Gastroesophageal sphincter (tissue), 4 donors: ENCODE measurements at places on chromosomes 5 and 9.
A peak's percentile ranks its signal among the peaks of the same experiment; 100 is the strongest.

GRCh38 chr5:81853030-81853357 is 102.1 kb upstream of the SSBP2 start:
- no peak for ATAC-seq

- ATAC-seq: peak; percentile 31
Measured at GRCh38 chr5:134070725-134071613, 43.5 kb upstream of the TCF7 start.

DNA sequence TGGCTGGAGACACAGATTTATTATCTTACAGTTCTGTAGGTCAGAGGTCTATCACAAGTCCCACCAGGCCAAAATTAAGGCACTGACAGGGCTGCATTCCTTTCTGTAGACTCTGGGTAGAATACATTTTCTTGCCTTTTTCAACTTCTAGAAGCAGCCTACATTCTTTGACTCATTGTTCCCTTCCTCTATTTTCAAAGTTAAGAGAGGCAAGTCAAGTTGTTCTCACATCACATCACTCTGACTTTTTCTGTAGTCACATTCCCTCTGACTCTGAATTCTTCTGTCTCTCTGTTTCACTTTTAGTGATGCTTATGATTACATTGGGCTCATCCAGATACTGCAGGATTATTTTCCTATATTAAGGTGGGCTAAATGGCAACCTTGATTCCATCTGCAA is 119.0 kb downstream of the MELK start:
- no peak for ATAC-seq

GRCh38 chr5:137188566-137188965 is 310.6 kb downstream of the SPOCK1 start:
- no peak for ATAC-seq

DNA sequence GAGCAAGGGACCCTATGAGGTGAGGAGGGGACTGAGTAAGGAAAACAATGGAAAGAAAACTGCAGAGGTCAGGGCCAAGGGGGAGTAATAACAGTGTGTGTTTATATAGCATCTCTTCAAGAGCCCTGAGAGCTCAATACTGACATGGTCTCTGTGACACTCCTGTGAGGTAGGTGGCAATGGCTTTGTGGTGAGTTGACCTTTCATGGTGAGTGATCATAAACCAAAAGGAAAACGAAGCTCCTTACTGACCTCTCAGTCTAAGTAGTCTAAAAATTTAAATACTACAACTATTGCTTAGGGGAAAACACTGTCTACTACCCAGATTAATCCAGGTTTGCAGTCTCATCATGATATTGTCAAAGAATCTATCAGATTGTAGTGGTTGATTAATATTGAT is 130.9 kb downstream of the SNCAIP start:
- ATAC-seq: no peak

- ATAC-seq: no peak
Measured at GRCh38 chr5:179272326-179273072, 72.8 kb downstream of the ADAMTS2 start.

GRCh38 chr5:11046160-11046559 is 285.1 kb upstream of the DAP start:
- ATAC-seq: no peak

DNA sequence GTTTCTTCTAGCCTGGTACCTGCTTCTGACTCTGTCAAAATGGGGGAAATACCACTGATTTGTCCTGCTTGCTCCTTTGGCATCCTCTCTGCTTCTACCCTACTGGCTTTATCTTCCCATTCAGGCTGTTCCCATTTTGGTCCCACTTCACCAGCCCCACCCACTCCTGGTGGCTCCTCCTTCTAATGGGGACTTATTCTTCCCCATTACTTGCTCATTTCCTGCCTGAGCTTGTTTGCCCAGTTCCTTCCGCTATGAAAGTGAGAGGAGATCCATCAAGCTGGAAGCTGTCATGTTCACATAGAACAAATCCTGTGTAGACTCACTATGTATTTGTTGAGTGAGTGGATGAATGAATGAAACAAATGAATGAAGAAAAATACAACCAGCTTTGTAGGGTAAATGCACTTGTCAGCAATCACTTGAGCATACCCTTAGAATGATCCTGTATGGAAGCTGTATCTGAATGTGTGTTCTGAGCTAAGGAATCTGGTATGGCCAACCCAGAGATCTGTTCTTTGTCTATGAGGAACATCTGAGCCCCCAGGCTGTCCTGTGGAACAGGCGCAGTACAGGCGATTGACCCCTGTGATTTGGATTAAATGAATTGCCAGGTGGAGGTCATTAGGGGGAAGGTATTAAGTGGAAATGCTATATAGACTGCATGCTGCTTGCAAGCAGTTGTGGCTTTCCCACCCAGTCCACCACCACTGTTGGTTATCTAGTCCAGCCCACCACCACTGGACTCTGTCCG is 89.5 kb downstream of the APBA1 start:
- no peak for ATAC-seq

DNA sequence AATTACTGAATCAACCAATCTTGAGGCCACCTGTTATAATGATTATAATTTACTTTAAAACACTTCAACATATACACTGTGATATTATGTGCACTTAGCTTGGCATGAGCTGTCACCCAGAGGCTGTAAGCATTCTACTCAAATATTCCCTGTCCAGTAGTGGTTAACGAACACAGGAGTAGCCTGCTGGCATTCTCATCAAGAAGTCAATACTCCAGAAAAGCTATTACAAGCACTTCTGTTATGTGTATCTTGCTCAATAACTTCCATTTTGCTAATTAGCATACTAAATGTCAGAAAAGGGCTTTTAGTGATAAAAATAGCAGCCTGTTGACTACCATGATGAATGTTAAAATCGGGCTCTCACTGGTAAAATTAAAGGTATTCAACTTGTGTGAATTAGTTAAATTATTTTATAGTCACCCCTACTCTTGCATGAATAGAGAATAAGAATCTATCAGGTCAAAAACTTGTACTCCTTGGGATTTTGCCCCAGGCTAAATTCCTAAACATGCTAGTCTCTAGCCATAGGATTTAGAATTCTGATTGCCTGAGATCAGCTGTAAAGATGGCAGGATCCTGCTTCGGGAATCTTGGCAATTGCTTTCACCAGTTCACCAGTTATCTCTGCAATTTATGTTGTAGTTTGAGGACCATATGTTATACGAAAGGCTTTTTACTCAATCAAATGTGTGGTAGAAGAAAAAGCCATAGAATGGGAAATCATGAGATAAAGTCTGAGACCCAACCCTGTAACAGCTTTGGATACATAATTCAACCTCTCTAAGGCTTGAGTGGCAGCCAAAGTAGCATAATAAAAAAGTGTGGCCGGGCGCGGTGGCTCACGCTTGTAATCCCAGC is 43.4 kb upstream of the PAM start:
- no peak for ATAC-seq

DNA sequence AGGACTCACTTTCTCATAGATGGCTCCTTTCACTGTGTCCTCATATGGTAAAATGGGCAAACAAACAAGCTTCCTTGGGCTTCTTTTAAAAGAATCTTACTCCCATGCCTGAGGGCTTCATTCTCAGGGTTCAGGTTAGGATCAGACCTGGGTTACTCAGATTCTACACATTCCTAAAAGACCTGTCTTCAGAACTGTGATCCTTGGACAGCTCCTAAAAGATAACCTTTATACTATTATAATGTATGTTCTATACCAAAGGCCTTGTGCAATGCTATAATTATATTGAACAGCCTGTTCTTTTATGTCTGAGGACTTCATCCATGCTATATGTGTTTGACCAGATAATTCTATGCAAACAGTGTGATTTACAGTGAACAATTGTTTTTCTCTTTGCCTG is 264.4 kb upstream of the CDH10 start:
- ATAC-seq: no peak

DNA sequence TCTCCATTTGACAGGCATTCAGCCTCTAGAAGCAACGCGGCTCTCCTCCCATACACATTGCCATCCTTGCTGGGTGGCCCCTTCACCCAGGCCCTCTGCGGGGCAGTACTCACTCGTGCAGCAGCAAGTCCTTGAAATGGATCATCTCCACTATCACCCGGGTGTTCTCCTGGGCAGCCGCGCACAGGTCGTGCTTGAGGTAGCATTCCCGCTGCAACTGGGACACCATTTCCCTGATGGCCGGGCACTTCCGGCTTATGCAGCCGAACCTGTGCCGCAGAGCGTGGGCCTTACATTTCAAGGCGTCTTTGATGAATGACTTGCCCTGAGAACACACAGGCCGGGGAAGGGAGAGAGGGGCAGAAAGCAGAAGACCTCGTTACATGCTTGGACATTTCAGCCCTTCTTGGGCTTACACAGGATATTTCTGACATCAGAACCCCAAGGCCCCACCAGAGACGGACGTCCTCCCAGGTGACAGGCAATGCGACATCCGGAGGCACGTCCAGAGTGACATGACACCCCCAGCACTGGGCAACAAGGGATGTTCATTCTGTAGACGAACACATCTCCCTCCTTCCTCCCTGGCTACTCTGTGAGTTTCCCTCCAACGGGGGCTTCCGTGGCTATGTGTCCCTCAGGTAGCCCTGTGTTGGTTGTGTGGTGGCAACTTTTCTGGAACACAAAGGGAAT is 5.0 kb downstream of the STC2 start:
- ATAC-seq: no peak

GRCh38 chr9:126750941-126751725 is 53.7 kb upstream of the ZBTB43 start:
- ATAC-seq: no peak

GRCh38 chr5:81207009-81207408 is 26.1 kb upstream of the CKMT2 start:
- no peak for ATAC-seq

- ATAC-seq: no peak
Measured at GRCh38 chr5:119332208-119332607, 23.6 kb upstream of the TNFAIP8 start.

GRCh38 chr9:94757158-94757557 is 30.7 kb downstream of the AOPEP start:
- no peak for ATAC-seq

GRCh38 chr5:133356396-133356983 is 255.9 kb downstream of the FSTL4 start:
- no peak for ATAC-seq

GRCh38 chr5:143041461-143041860 is 271.3 kb downstream of the ARHGAP26 start:
- ATAC-seq: no peak

DNA sequence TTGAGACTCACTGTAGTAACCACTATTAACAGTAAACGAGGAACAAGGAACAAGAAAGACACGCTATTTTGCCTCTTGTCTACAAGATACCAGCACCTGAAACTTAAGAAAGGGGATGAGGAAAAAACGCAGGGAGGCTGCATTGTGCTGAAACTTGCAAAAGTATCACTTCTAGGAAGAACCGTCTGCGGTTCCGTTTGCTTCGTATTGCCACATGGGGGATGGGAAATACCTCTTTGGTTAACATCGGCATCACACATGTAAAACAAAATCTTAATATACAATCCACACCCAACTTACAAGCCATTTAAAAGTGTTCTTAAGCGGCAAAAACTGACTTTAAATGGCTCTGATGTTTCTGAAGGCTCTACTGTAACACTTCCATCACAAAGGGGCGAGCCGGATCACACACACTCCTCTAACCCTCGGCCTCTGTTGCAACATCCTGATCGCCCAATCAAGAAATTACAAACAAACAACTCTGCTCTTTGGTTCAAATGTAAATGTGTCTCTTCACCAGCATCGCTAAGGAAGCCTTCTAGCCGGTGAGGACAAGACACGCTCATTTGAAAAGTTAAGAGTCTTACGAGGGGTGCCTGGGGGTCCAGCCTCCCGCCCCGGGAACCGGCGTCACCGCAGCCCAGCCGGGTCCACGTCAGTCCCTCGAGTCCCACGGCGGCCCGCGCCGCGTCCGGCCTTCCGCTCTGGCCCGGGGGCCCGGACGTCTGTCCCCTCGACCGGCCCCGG is 621 bp downstream of the SEC16A start:
- no peak for ATAC-seq

DNA sequence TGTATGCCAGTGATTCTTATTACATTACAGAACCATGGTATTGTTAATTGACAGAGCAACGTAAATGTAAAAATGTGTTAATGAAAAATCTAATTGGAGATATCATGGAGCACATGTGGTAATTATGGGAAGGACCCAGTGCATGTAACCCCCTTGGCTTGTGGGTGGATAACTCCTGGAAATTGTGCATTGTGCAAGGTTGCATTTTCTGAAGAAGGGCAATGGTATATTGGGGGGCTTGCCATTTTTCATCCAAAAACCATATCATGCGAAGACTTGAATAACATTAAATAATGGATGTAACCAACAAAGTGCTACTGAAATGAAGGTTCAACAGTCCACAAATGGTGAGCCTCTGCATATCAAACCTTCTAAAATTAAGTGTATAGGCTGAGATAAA is 47.6 kb downstream of the BASP1 start:
- ATAC-seq: no peak

DNA sequence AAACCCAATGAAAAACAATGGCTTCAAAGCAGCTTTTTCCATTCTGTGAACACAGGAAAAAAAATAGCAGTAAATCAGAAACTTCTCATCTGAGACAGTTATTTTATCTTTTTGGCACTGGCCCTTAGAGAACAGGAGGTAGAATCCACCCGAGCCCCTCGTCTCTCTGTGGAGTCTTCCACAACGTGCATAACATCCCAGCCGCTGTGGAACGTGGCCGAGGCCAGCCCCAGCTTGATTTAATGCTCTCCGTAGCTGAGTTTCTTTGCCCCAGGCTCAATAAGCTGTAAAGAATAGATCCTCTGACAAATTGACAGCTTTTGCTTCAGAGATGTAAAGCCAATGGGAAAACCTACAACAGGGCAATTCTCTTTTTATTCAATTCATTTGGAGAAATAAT is 107.9 kb upstream of the DAP start:
- no peak for ATAC-seq

DNA sequence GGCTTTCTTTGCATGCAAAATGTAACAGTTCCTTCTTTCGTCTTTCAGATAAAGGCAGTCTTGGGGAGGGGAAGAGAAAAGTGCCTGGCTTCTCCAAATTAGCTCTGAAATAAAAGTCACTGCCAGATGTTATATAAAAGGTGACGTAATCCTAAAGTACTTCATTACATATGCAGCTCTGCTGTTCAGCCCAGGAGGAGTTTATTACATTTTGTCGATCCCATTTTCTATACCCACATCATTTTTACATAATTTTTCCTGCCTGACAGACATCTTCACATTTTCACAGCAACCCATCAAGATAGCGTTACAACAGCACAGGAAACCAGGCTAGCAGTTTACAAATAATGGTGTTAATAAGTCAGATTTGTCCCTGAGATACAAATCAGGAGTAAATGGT is 86.7 kb upstream of the SLC30A5 start:
- no peak for ATAC-seq

GRCh38 chr5:106720367-106720766 is 950.4 kb downstream of the EFNA5 start:
- no peak for ATAC-seq

DNA sequence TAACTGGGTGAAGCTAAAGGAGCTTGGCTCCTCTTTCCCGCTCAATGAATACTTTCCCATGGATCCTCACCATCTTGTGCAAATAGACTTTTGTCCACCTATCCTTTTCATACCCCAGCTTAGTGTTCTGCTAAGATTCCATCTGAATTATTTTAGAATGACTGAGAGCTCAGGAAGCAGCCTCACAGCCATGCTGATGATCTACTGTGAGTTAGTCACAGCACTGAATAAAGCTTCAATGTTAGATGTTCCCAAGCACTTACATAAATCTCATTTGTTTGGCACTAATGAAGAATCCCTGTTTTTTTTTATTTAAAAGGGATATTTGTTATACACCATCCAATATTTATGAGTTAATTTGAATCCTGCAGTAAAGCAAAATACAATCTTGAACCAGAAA is 317.6 kb upstream of the TRPC7 start:
- ATAC-seq: no peak

GRCh38 chr5:26942481-26942880 is 95.9 kb downstream of the CDH9 start:
- ATAC-seq: no peak
